ENCODE measurements at places on chromosomes 2 and 18.

DNA sequence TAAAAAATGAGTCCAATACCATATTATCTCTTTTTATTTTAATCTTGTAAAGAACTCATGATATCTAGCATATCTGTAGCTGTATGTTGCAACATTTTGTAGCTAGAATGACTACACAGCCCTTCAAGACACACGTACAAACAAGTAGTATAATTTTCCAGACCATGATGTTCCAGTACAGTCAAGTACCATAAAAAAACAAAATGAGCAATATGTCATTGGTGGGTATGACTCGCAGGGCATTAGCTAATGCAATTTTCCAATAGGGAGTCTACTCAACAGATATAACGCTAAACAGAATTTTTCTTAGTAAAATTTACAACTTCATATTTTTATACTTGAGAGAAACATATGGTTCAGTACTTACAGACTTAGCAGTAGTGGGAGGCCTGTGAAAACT, 53.6 kb upstream of the UGP2 start:
- no peak for DNase-seq

DNA sequence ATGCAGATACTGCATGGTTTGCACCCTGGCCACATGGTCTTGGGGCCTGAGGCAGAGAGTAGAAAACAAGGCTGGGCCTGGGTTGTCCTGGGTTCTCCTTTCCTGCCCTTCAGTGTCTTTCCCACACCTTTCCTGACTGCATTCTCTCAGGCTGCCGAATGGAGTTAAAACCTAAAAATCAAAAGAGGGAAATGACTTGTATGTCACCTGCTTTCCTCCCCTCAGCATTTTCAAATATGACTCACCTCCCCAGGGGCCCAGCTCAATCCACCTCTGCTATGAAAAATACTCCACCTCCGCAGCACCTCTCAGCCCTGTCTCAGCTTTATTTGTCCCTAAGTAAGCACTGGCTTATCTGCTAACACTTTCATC, 457.8 kb upstream of the MEX3C start:
- DNase-seq: no peak

GRCh38 chr2:62465039-62465740, 40.8 kb downstream of the TMEM17 start:
- no peak for DNase-seq

DNA sequence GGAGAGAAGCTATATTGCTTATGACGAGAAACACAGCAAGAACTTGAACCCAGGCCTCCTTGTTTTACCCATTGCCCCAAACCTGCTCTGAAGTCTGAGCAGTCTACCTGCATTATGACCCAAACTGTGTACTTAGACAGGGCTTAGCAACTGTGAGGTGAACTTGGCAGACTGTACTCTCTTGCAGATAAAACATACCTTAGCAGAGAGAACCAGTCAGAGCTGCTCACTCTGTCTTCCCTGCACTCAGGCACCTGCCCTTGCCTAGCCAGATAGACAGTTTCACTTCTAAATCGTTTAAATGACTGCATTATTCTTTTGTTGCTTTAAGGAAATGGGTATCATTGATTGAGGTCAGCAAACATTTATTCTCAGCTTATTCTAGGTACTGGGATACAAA, 20.3 kb downstream of the ITPRID2 start:
- no peak for DNase-seq

DNA sequence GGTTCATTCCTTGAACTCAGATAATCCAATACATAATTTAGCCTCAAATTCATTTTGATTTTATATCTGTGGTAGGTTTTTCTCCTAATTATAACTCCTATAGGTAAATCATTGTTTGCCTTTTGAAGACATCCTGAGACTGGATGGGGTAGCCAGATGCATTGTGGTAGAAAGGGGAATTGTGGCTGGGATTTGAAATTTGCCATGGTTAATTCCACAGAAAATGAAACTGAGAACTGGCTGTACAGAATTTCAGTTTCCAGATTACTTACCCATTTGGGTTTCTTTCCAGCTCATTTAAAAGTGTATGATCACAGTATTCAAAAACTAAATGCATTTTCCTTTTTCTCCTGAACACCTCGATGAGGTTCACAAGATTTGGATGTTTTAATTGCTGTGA, 18.2 kb downstream of the CDKL4 start:
- DNase-seq: peak; percentile 61

DNA sequence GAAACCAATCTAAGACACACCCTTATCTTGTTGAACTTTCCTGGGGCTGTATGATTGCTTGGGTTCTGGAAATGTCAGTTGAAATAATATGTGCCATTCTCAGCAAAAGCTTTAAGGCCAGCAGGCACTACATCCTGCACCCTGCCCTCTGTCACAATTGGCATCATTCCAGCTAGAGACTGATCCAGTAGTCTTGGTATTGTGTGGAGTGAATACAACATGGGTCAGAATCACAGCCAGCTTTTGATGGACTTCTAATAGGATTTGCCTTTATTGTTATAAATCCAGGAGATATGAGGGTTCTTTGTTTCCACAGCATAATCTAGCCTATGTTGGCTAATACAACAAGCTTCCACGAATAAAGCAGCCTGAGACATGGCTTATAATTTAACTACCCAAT, 617.0 kb upstream of the CDH2 start:
- DNase-seq: no peak

Data from activated CD4-positive, alpha-beta T cell treated with anti-CD3 and anti-CD28 coated beads, Interleukin-2, amount 10 ng/mL, durations not matched to agents 24 days and 14 days (primary cell).